ENCODE measurements at places on chromosomes 4 and X.

DNA sequence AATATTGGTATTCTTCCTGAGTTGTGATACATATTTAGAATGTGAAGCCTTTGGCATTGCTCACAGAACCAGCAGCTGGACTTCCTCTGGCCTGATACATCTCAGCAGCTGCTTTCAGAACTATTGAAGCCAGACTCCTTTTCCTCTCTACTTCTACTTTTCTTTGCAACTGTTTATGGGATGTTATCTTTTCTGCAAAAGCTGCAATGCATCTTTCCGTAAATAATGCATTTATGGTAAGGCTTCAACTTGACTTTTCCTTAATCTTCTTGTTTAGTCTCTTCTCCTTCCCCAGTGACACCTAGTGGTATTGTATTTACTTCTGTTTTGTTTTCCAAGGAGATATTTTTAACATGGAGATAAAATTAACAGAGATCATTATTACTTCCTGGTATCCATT is 1548.7 kb downstream of the PCDH7 start:
- no peak for DNase-seq

DNA sequence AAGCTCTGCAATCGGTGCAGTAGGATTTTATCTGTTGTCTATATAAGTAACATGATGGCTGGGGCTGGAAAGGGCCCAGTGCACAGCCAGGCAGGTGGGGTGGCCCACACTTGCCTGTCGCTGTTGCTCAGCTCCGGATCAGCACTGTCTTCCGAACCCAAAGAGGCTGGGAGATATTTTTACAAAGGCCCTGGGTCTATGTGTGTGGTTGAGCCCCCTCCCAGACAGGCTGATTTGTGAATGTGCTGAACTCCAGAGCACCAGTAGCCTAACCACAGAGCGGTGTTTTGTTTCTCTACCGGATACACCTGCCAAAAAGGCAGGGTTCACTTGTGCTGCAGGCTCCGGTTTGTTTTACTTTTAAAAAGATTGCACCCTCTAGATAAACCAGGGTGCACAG is 33.5 kb upstream of the CHRNA9 start:
- no peak for DNase-seq

DNA sequence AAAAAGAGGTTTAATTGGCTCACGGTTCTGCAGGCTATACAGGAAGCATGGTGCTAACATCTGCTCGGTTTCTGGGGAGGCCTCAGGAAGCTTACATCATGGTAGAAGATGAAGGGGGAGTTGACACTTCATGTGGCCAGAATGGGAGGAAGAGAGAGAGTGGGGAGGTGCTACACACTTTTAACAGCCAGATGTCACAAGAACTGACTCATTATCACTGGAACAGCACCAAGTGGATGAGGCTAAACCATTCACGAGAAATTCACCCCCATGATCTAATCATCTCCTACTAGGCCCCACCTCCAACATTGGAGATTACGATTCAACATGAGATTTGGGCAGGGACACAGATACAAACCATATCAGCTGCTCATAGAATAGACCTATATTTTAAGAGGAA is 255.8 kb downstream of the OPHN1 start:
- no peak for DNase-seq

DNA sequence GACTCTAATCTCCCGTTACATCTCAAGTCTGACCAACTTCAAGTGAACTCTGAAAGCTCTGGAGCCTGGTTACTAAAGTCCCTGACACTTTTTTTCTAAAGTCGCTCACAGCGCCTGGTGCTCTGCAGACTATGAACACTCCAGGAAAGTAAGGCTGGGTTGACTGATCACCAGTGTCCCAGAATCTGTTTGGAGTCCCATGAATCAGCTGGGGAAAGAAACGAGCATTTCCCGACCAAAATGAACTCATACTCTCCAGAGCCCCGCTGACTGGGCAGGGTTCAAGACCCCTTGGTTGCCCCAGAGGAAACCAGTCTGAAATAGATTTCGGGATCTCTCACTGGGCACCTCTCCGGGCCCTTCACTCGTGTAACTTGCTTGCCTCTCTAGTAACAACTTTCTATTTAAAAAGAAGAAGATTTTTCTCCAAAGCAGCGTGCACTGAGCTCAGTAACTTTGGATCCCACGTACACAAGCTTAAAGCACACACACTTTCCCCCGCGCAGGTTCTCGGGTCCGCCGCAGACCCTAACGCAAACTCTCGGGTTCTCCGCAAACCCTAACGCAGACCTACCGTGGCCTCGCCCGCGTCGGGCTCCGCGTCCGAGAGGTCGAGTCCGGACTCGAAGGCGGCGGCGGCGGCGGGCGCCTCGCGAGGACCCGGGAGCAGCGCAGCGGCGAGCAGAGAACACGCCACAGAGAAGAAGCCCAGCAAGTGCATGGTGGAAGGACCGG is 964 bp downstream of the VEGFC start:
- DNase-seq: no peak

- no peak for DNase-seq
These were observed 192.4 kb upstream of the FSTL5 start for GRCh38 chr4:162356181-162356580.

DNA sequence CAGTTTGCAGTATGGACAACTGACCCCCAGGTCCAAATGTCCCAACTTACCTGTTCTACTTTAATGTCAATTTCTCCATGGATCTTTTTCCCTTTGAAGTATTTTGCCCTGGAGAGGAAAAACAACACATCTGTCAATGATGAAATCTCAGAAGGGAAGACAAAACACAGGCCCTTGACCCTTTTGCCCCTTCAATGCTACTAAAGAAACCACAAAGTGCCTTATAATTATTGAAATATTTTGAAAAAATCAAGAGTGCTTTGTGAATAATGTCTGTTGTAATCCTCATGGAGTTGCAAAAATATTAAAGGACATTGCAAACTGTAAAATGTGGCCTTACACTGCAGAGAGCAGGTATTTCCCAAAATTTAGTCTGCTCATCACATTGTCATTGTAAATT is 12.6 kb downstream of the SYN1 start:
- DNase-seq: no peak

DNA sequence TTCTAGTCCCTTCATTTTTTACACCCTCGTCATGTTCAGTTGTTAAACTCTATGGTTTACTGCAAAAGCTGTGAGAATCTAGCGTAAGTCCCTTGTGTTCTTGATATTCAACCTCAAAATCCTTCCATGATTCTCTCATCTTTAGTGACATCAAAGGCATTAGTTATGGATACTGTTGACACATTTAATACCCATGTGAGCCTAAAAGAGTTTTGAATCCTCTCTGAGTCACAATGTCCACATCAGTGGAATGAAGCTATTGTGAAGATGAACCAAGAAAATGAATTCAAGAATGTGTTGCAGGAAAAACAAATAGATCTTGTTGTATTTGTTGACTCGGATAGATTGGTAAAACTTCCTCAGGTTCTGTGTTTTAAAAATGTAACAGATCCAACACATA is 394.7 kb upstream of the ATOH1 start:
- DNase-seq: no peak

GRCh38 chrX:82031250-82031649 is 829.3 kb downstream of the SH3BGRL start:
- DNase-seq: no peak

DNA sequence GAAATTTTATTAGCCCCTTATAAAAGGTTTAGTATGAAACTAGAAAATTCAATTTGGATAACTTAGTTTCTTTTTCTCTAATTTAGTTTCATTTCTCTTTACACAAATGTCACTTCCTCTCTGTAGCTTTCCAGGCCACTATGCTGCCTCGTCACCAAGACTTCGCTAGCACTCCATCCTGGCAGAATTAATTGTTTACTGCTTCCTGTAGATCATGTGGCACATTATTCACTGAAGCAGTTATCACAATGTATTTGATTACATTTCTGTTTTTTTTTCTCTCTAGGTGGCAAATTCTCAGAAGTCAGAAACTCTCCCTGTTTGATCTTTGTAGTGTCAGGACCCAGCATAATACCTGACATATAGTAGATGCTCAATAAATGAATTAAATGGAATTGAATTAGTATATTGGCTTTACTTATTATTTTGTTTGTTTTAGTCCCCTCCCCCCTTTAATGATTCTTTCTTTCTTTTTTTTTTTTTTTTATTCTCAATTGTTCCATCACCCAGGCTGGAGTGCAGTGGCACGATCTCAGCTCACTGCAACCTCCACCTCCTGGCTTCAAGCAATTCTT is 9.3 kb upstream of the SAT1 start:
- peak; percentile 43 for DNase-seq

DNA sequence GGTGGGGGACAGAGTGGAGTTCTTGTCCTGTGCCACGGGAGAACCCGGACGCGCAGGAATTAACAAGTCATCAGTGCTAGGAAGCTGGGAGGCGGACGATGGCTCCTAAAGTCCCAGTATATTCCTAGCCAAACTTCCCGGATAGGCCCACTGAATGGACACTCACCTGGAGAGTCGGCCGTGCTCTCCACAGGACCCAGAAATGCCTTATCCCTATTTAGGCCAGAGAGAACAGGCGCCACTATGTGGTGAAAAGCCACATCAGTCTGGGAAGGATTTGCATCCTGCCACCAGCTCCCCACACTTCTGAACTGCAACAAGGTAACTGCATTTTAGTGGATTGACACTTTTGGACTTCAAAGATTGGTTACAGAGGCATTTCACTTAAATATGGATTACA is 1.1 kb downstream of the CFAP299 start:
- no peak for DNase-seq

DNA sequence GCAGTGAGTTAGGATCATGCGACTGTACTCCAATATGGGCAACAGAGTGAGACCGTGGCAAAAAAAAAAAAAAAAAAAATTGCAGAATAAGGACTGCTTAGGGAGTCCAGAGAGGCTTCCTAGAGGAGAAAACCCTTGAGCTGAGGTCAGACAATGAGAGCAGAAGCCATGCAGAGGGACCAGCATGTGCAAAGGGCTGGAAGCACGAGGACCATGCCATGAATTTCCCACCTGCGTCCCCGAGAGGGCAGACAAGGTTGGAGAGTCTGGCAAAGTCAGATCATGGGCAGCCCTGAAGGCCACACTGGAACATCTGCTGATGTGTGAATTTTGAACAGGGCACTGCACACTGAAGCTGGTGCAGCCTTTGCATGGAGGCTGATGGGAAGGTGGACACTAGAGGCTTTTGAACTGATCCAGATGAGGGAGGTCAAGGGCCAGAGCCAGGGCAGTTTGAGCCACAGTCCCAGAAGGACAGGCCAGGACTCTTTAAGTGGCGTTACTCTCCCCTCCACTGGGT is 6.5 kb upstream of the JAKMIP1 start:
- no peak for DNase-seq

GRCh38 chrX:150847088-150847487 is 51.4 kb downstream of the CD99L2 start:
- no peak for DNase-seq

GRCh38 chr4:141569141-141569540 is 67.2 kb upstream of the IL15 start:
- no peak for DNase-seq

GRCh38 chrX:129493643-129494042 is 29.6 kb downstream of the SMARCA1 start:
- DNase-seq: no peak
